ENCODE measurements at places on chromosomes 16 and 17. TPM values are rescaled to one million over a fixed set of nuclear protein-coding genes. Genes with fewer than 3 reads are reported as not detected.

NPIPB2 gene
- 10.7 TPM for total RNA-seq

KCNAB3 gene
- total RNA-seq = 5.9 TPM

TXNDC11 gene
- 32.1 TPM for total RNA-seq

CHST4 gene
- not detected for total RNA-seq

HBA1 gene
- not detected for total RNA-seq

LDHD gene
- total RNA-seq = not detected

EXOC3L1 gene
- not detected for total RNA-seq

ASPA gene
- not detected for total RNA-seq

SOX15 gene
- total RNA-seq = 0.13 TPM

CTF1 gene
- 0.21 TPM for total RNA-seq

SMIM36 gene
- not detected for total RNA-seq

ABCA10 gene
- total RNA-seq = 0.31 TPM

TMIGD1 gene
- not detected for total RNA-seq

TMEM219 gene
- 40.0 TPM for total RNA-seq

TPPP3 gene
- not detected for total RNA-seq

RAB26 gene
- total RNA-seq = 0.42 TPM

COX6A2 gene
- not detected for total RNA-seq

COPZ2 gene
- total RNA-seq = 6.0 TPM

BIRC5 gene
- total RNA-seq = 75.6 TPM

Data from activated CD8-positive, alpha-beta memory T cell treated with anti-CD3 and anti-CD28 coated beads for 36 hours (primary cell).